ENCODE measurements at places on chromosomes 16 and 17.

- no peak for DNase-seq
These were observed 114.9 kb upstream of the CACNG5 start for GRCh38 chr17:66720027-66720426.

- peak; percentile 88 for DNase-seq
These were observed 15.0 kb upstream of the CPD start for GRCh38 chr17:30363715-30364202.

DNA sequence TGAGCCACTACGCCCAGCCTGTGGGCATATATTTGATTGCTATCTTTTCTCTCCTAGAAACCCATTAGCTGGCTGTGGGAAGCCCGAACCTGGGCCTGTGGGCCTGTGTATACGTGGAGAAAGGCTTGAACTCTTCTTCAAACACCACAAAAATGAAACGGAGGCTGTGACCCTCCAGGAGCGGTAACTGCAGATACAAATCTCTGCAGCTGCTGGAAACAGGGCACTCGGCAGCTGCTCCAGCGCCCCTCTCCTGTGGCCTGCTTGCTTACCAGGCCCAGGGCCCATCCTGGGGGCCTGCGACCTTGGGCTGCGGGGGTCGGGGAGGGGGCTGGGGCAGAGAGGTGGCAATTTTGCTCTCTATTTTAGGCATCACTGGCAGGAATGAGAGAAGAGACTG is 28.0 kb upstream of the MTSS2 start:
- DNase-seq, result no peak

GRCh38 chr17:59848778-59849177 is 44.0 kb downstream of the TUBD1 start:
- no peak for DNase-seq

DNA sequence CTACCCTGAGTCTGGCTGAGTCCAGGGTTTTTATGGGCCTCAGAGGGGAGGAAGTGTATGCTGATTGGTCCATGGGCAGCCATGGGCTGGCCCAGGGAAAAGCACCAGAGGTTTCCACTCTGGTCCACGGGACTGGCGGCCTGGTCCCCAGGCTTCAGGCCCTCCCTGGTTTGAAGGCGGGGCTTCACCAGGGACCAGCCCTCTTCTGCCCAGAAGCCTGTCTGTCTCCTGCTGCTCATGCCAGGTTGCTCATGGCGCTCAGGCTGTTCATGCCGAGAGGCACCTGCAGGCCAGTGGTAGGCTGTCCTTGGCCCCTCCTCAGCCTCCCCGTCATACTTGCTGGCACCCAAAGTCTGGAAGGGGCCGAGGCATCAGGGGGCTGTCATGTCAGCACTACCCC is 45.0 kb upstream of the CLEC19A start:
- DNase-seq, result no peak

GRCh38 chr16:11435576-11435975 is 90.3 kb downstream of the RMI2 start:
- DNase-seq, result no peak

DNA sequence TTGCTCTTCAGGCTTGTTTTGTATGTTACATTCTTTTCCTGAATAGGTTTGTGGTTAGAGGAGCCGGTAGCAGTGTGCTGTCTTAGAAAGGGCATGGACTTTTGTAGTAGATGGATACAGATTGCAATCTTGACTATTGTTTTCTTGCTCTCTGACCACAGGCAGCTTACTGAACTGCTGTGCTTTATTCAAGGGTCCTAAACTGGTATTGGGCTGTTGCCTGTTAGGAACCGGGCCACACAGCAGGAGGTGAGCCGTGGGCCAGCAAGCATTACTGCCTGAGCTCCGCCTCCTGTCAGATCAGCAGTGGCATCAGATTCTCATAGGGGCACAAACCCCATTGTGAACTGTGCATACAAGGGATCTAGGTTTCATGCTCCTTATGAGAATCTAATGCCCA is 373.9 kb downstream of the CPPED1 start:
- no peak for DNase-seq

DNA sequence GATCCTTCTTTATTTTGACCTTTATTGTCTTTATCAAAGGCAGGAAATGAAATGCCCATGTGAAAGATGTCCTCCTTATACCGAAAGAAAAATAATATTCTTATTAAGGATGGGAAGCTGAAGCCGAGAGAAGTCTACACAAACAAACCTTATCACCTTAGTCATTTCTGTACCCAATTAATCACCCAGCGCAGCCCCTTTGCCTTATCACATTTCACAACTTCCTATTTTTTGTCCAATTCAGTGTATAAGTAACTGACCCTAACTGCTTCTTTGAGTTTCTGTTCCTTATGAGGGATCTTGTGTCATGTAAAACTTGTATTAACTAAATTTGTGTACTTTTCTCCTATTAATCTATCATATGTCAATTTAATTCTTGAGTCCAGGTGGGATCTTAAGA is 16.4 kb upstream of the CCL23 start:
- DNase-seq, result peak; percentile 11

DNA sequence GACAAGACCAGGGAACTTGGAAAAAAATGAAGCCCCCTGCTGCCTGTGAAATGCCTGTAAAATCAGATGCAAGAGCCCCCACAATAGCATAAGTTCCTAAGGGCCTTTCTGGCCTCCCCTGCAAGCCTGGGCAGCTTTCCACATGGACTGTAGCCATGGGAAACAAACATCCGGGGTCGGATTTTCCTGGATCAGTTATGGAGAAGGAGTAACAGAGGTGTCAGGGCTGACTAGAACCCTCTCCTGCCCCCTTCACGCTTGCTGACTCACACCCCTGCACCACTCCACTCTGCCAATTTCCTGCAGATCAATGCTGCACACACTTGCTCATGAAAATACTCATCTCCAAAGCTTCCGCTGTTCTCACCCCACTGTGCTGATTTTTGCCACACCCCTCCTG is 258.6 kb downstream of the CBLN1 start:
- no peak for DNase-seq

- DNase-seq, result no peak
These were observed 23.0 kb downstream of the VAC14 start for GRCh38 chr16:70777973-70778406.

DNA sequence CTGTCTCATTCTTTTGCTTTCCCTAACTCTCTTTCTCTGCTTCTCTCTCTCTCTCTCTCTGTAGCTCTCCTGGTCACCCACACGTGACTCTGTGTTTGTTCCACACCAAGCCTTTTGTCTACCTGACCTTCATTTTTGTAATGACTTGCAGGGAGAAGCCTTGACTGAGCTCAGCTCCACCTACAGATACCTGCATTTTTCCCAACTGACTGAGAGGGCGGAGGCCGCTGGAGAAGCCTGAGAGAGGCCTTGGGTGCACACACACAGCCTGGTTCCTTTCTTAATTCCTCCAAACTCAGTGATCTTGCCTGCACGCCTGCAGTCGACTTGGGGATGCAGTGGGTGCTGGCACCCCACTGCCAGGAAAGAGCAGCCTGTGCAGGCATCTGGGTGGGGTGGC is 68.8 kb downstream of the LYRM1 start:
- no peak for DNase-seq

DNA sequence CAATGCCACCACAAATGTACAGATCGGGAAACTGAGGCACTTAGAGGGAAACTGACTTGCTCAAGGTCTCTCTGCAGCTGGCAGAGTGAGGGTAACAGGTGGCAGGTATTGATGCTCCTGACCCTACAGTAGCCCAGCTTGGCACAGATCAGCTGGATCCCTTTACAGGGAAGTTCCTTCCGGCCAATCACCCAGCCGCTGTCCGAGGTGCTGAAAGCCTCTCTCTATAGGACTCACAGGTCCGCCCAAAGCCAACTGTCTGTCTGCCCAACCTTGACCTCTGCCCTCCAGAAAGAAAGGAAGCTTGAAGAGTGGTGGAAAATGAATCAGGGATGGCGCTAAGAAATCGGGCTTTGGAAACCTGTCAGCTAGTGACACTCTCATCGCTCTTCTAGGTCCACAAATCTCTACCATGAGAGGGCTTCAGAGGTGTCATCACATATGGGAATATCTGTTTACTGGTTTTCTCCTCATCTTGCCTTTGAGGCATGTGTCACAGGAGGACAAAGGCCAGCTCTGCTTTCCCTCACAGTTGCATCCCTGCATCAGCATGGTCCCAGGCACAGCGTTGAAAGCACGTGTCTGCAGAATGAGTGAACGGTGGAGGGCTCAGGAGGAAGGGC is 246.2 kb downstream of the KATNIP start:
- no peak for DNase-seq

GRCh38 chr16:78097548-78097947 is 1.9 kb upstream of the WWOX start:
- no peak for DNase-seq

DNA sequence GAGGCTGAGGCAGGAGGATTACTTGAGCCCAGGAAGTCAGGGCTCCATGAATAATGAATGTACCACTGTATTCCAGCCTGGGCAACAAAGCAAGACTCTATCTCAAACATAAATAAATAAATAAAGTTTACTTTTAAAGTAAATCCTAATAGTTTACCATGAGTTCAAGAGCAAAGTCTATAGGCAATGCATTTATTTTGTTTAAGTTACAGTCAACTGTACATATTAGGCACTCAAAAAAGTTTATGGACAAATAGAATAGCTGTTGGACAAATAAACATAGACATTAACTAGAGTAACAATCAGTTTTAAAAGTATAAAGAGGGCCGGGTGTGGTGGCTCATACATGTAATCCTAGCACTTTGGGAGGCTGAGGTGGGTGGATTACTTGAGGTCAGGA is 3.7 kb upstream of the AARSD1 start:
- DNase-seq, result no peak

DNA sequence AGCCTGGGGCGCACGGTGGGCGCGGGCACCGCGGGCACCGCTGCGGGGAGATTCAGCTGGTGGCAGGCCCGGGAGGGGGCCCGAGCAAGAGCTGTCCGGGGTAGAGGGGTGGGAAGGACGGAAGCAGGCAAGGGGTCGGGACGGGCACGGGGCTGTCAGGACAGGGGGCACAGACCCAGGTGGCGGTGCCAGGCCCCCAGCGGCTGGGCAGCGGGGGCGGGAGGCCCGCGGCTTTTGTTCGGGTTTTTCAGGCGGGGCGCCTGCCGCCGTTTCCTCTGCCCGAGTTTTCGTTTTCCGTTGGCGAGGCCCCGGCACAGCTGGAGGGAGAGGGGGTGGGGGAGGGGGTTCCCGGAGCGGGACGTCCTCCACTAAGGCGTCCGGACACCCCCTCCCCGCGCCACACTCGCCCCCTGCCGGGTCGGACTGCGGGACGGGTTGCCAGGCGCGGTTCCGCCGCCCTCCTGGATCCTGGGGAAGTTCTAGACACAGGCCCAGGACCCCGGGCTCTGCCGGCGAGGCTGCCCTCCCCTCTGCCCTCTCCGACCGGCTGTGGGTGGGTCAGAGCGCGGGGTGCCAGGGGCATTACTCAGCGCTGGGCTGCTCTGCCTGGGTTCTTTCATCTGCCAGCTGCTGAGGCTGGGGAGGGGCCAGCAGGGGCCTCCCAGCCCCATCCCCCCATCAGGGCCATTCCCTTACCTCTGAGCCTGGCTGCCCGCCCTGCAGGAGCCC is 543 bp downstream of the ARHGAP23 start:
- DNase-seq, result no peak

DNA sequence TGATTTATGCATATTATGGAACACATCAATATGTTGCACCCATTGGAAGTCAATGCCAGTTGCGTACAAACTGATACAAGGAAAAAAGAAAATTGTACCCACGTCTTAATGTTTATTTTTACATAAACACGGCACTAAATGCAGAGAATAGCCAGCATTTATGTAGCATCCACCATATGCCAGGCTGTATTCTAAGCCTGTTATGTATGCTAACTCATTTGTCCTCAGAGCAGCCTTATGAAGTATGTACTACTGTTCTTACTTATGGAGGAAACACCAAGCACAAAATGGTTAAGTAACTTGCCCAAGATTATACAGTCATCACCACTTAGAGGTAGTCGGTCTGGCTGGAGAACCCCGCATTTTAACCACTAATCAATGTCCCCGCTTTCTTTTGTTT is 837.9 kb upstream of the RBFOX1 start:
- no peak for DNase-seq

GRCh38 chr17:32777436-32777835 is 99.5 kb downstream of the MYO1D start:
- DNase-seq, result no peak

GRCh38 chr17:4710693-4711634 is 532 bp downstream of the ARRB2 start:
- peak; percentile 64 for DNase-seq

- no peak for DNase-seq
These were observed 30.2 kb downstream of the MINK1 start for GRCh38 chr17:4863321-4863720.

GRCh38 chr17:27553019-27553511 is 77.9 kb upstream of the LGALS9 start:
- DNase-seq, result no peak

- DNase-seq, result no peak
These were observed 89.5 kb upstream of the BCAR1 start for GRCh38 chr16:75340741-75341491.

- no peak for DNase-seq
These were observed 162.2 kb upstream of the TNRC6C start for GRCh38 chr17:77796176-77796860.

DNA sequence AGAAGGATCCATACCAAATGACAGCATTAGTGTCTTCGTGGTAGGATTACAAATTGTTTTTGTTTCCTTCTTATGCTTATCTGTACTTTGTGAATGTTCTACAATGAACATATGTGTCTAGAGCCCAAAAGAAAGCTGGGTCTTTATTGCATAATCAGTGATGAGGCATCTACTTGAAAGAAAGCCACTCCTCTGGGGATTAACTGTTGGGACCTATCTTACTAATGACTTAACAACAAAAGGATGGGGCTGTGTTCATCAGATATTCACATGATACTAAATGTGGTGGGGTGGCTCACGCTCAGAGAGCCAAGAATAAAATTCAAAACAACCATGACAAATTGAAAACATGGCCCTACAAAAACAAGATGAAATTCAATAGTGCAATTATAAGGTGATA is 160.2 kb downstream of the RGS9 start:
- no peak for DNase-seq

DNA sequence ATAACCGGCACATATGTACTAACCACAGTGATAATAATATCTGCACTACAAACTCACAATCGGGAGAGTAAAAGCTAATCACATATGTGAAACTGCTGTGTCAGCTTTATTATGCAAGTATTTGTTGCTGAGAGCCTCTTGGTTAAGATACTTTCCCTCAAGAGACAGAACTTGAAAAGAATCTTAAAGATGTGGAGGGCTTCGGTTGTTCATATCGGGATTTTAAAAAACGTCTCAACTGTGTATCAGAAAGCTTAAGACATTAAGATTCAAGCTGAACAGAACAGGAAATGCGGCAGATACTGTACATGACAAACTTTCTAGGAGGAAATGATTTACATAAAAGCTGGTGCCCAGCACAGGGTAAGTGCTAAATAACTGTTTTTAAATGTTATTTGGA is 27.5 kb upstream of the HLF start:
- DNase-seq, result no peak

DNA sequence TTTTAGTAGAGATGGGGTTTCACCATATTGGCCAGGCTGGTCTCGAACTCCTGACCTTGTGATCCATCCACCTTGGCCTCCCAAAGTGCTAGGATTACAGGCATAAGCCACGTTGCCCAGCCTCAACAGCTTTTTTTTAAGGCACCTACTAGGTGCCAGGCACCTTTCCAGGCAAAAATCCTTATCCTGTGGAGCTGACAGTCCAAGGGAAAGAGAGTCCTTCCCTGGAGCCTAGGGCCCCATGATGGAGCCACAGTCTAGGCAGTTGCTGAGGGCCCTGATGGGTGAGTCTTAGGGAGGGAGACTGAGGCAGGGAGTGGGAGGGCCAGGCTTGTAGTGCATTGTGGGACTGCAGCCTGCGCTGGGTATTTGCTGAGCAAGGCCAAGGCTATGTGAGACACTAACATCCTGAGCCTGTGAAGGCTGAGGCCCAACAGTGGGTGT is 79.6 kb upstream of the TOB1 start:
- DNase-seq, result no peak

GRCh38 chr16:16904601-16905000 is 525.7 kb downstream of the NPIPA7 start:
- DNase-seq, result no peak

Data from Kasumi-1 (cell line).